Left ventricle myocardium superior (tissue), 1 donor: ENCODE measurements at places on chromosomes 3 and 15. TPM values are rescaled to one million over a fixed set of nuclear protein-coding genes. Genes with fewer than 3 reads are reported as not detected.

The RETNLB gene
- total RNA-seq, result not detected

The FEZF2 gene
- not detected for total RNA-seq

The LDHAL6B gene
- total RNA-seq, result not detected

The KLHL40 gene
- total RNA-seq, result 0.12 TPM

The WNT5A gene
- 4.2 TPM for total RNA-seq
